ENCODE measurements at places on chromosomes 16 and 17.
A peak's percentile ranks its signal among the peaks of the same experiment; 100 is the strongest.

DNA sequence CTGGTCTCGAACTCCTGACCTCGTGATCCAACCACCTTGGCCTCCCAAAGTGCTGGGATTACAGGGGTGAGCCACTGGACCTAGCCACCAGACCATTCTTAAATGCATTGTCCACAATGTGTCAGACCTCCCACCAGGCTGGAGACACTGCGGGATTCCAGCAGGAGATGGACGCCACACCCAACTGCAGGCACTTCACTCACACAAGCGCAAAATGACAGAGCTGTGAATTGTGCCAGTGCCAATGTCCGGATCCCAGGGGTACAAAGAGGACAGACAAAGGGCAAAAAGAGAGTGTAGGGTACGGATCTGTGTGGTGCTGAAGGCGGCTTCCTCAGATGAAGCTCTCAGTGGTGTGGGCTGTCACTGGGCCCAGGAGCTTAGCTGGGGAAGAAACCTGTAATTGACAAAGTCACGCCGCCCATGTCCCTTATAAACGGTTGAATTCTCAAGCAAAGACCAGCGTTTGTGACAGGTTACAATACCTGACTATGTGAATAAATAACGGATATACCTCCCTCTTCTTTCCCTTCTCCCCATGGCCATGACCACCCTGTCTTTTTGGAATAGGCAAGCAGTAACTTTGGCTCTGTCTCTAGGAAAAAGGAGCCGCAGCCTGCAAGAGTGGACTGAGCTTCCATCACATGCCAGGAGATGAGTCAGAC is 40.0 kb downstream of the HS3ST3A1 start:
- no peak for DNase-seq

- no peak for DNase-seq
These were observed 58.1 kb downstream of the SMURF2 start for GRCh38 chr17:64603987-64604386.

DNA sequence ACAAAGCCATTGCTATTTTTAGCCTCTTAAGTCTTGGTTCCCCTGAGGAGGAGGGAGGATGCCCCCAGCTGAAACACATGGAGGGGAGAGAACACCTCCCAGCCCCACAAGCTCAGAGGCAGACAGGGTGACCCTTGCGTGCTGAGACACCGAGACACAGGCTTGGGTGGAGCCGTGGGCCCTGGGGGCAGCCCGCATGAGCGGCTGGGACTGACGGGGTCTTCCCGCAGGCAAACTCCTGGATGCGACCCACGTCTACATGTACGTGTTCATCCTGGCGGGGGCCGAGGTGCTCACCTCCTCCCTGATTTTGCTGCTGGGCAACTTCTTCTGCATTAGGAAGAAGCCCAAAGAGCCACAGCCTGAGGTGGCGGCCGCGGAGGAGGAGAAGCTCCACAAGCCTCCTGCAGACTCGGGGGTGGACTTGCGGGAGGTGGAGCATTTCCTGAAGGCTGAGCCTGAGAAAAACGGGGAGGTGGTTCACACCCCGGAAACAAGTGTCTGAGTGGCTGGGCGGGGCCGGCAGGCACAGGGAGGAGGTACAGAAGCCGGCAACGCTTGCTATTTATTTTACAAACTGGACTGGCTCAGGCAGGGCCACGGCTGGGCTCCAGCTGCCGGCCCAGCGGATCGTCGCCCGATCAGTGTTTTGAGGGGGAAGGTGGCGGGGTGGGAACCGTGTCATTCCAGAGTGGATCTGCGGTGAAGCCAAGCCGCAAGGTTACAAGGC is 9.8 kb downstream of the SLC16A3 start:
- peak; percentile 87 for DNase-seq

GRCh38 chr17:153851-154250 is 16.5 kb downstream of the SCGB1C2 start:
- no peak for DNase-seq

- no peak for DNase-seq
These were observed 1.5 kb upstream of the NEURL4 start for GRCh38 chr17:7330638-7331015.

GRCh38 chr17:50257676-50258224 is 16.5 kb upstream of the TMEM92 start:
- DNase-seq, result no peak

DNA sequence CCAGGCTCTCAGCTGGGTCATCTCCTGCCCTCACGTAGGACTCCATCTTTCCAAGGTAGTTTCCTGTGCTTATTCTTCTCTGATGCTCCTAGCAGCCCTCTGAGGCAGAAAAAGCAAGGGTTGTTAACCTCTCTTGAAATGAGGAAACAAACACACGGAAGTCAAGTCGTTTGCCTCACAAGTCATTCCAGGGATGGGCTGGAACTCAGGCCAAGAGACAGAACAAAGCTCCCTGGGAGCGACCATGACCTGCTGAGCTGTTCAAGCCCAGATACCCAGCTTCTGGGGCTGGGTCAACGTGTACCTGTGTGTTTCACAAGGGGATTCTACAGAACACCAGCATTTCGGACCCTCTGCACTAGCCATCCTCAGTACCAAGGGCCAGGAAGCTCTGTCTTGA is 28.1 kb downstream of the SRL start:
- DNase-seq, result no peak

- peak; percentile 66 for DNase-seq
These were observed 13.6 kb downstream of the ZC3H7A start for GRCh38 chr16:11783319-11784037.

- DNase-seq, result no peak
These were observed 308.4 kb downstream of the ZFHX3 start for GRCh38 chr16:72739577-72739976.

DNA sequence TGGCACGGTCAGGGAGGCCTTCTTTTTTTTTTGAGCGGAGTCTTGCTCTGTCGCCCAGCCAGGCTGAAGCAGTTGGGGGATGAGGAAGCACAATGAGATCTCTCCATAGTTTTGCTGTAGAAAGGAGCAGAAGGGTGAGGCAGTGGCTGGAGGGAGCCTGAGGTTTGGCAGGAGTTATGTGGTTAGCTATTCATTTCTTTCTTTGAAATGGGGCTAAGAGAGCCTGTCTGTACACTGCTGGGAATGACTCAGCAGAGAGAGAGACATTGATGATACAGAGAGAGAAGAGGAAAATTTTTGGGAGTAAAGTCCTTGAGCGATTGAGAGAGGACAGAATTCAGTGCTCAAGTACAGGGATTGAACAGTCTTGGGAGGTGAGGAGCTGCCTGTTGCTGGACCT is 22.1 kb downstream of the NOS2 start:
- no peak for DNase-seq

GRCh38 chr17:50052241-50052796 is 3.6 kb upstream of the ITGA3 start:
- no peak for DNase-seq

DNA sequence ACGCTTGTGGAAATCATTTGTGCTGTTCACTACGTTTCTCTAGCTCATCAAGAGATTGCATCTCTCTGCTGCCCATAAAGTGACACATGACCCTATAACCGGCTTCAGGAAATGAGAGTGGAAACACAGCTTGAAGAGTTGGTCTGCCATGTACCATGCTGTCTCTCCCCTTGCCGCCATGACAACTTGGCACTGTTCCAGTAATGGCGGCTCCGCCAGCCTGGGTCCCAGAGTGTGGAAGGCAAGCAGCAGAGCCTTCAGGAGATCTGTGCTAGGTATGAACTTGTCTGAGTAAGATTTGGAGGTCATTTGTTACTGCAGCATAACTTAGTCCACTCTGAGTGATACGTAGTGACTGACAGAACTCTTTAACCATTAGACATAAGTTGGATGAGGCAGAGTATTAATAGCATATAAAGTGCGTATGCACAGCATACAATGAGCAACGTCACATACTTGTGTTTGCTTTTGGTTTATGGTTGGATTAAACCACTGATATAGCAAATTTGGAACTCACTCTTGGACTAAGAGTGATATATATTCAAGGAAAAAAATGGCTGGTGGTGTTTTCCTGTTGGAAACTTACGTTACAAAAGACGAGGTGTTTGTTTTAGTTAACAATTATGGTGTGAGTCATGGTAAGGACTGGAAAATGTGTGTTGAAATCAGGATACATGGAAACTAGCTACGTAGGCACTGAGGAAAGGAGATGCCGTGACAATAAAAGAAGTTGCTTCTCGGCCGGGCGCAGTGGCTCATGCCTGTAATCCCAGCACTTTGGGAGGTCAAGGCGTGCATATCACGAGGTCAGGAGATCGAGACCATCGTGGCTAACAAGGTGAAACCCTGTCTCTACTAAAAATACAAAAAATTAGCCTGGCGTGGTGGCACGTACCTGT is 24.4 kb upstream of the PMP22 start:
- no peak for DNase-seq

- DNase-seq, result peak; percentile 76
These were observed 36.1 kb upstream of the ZC3H18 start for GRCh38 chr16:88533932-88534637.

DNA sequence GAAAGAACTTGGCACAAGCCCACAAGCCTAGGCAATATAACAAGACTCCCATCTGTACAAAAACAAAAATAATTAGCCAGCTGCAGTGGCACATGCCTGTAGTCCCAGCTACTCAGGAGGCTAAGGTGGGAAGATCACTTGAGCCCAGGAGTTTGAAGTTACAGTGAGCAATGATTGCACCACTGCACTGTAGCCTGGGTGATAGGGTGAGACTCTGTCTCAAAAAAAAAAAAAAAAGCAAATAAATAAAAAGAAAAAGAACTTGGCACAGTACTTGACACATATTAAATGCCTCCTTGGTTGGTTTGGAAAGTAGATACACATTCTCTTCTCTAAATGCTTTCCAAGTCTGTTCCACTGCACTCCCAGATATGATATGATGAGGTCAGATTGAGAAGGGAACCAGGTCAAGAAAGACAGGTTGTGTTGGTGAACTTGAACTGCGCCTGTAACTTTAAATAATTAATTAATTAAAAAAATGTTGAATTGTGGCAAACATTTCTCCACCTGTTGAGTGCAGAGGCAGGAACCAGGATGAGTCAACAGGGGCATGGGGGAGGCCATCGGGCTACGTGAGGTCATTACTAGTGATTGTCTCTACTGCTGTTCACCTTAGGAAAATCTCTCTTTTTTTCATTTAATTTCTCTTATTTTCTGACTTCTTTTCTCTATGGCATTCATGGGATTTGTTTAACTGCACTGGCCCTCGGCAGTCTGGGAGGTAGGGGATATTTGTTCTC is 25.9 kb upstream of the EFCAB13 start:
- DNase-seq, result no peak

- peak; percentile 36 for DNase-seq
These were observed 40.2 kb upstream of the MAF start for GRCh38 chr16:79640513-79641360.

- DNase-seq, result no peak
These were observed 34.5 kb upstream of the EVI2A start for GRCh38 chr17:31355935-31356334.

GRCh38 chr16:16016388-16016964 is 67.1 kb downstream of the ABCC1 start:
- DNase-seq, result no peak

DNA sequence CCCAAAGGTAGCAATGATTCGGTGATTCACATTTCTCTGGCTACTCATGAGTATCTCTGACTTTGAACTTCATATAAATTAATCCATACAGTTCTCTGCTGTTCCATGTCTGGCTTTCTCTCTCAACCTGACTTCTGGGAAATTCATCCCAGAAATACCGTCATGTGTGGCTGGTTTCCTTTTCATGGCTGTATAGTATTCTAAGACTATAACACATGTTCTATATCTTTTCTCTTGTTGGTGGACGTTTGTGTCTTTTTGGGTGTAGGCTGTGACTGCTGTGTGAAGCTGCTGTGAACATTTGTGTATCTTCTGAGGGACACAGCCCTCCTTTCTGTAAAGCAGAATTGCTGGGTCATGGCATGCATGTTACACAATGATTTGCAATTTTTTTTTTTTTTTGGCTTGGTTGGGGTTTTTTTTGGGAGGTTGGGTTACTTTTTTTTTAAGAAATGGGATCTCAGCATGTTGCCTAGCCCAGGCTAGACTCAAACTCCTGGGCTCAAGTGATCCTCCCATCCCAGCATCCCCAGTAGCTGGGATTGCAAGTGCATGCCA is 6.3 kb downstream of the TTYH2 start:
- DNase-seq, result no peak

- no peak for DNase-seq
These were observed 41.5 kb downstream of the NF1 start for GRCh38 chr17:31136319-31136718.

DNA sequence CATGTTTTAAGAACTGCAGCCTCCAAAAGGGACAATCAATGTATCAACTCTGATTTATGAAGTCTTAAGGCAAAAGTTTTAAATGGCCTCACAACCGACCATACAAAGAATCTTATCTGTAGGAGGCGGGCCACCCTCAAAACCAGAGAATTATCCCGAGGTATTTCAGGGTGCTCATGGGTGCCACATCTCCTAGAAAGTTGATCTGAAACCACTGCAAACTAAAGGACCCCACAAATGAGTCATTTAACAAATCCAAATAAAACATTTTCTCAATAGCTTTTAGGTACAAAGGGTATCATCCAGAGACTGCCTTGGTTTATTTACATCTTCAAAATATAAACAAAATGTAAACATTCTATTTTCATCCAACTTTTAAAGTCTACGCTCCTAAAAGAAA is 6.8 kb downstream of the ERN1 start:
- no peak for DNase-seq

DNA sequence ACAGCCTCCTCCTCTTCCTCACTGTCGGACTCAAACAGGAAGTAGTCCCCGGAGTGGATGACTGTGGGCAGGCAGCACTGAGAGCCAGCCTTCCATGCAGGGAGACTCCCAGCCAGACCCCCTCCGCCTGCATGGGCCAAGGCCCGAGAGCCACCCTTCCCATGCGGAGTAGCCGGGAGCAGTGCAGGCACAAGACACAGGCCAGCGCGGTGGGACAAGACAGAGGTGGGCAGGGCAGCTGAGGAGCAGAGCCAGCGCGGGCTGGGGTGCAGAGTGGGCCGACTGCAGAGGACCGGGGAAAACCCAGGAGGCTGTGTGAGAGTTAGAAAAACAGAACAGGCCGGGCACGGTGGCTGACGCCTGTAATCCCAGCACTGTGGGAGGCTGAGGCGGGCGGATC is 17.6 kb downstream of the CTU2 start:
- no peak for DNase-seq

DNA sequence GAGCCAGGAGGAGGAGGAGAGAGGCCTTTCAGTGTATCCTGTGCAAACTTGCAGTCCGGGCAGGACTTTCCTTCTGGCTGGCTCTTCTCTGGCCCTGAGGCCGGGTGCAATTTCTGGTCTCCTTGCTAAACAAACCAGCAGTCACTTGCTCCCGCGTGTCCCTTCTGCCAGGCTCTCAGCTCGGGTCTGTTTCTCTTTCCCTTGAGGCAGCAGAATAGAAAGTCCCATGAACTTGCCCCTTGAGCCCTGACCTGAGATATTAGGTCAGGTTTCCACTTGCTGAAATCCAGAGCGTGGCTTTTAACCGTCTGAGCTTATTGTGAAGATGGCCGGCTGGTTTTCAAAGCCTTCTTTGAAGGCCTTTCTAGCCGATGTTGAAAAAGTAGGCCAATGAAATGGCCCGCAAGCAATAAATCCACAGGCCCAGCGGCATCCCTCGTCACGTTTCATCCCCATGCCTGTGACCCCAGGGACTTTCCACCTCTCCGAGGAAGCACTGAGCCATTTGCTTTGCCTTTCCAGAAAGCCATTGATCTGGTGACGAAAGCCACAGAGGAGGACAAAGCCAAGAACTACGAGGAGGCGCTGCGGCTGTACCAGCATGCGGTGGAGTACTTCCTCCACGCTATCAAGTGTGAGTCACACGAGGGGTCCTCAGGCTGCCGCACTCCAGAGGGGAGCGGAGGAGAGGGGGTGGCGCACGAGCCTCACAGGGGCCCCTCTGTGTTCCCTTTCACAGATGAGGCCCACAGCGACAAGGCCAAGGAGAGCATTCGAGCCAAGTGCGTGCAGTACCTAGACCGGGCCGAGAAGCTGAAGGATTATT is 4.5 kb downstream of the VPS4A start:
- no peak for DNase-seq

- DNase-seq, result peak; percentile 71
These were observed 1.0 kb upstream of the ARMC5 start for GRCh38 chr16:31458073-31458843.
